IPS DF 6.9 (cell line): ENCODE measurements at places on chromosomes 2 and 18.

GRCh38 chr2:127618551-127619202 is 27.3 kb upstream of the GPR17 start:
- DNase-seq, result no peak

DNA sequence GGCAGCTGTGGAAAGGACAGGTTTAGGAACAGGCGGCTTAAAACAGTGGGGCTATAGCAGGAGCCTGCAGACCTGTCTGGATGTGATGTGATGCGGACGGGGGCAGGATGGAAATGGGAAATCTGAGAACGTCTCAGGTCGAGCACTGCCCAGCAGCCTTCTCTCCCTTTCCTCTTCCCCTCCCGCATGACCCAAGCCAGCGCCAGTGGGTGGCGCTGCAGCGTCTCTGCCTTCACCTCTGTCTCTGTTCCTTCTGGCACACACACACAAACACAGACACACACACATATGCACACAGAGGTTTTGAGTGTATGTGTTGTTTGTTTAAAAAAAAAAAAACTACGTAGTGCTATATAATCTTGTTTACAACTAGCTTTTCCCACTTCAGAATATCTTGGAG is 82.0 kb upstream of the SLC66A3 start:
- peak; percentile 88 for DNase-seq

GRCh38 chr2:224570328-224570993 is 14.7 kb downstream of the CUL3 start:
- no peak for DNase-seq

DNA sequence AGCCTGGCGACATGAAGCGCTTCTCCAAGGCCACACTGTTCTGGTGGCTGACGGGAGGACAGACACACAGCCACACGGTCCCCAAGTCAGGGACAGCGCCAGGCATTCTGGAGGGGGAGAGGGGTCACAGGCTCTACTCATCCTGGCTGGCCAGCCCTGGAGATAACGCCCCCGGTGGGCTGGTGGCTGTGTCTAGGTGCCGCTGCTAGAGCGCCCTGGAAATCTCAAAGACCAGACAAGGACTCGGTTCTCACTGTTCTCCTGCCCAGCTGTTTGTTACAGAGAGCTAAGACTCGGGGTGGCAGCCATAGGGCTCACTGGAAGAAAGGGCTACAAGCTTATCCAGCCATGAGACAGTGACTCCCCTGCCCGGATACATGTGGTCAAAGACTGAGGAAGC is 72.0 kb downstream of the KCNF1 start:
- DNase-seq, result no peak

DNA sequence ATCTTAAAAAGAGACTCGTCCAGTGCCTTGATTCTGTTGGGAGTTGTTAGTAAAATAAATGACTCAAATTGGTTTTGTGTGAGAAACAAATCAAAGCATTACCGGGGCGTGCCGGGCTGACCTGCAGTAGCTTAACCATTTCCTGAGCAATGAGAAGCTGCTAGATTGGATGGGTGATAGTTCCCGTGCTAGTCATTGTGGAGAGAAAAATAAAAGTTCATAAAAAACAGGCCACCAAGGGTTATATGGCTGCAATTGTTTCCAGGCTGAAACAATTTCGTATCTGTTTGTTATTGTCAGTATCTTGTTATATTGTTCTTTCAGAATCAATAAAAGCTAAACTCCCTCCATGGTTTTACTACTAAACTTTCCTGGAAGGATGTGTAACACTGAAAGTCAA is 314.4 kb downstream of the MTX2 start:
- no peak for DNase-seq

DNA sequence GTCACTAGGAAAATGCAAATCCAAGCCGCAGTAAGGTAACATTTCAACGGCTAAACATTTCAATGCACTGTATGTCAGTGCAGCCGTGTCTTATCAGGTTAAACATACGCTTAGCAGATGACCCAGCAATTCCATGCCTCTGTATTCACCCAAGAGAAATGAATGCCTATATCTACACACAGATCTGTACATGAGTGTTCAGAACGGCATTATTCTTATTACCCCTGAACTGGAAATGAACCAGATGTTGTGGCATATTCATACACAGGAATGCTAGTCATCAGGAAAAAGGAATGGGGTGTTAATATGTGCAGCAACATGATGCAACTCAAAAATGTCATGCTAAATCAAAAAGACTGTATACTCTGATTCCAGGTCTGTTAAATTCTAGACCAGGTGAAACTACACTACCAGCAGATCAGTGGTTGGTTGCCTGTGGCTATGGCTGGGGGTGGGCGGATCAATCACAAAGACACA is 80.4 kb upstream of the RPL31 start:
- DNase-seq, result no peak

- no peak for DNase-seq
Observed at GRCh38 chr2:33681364-33681757, 82.3 kb upstream of the FAM98A start.

GRCh38 chr18:49025426-49025766 is 74.6 kb upstream of the SMAD7 start:
- DNase-seq, result no peak

- DNase-seq, result no peak
Observed at GRCh38 chr18:25223211-25223610, 128.8 kb downstream of the ZNF521 start.

GRCh38 chr18:44521668-44522022 is 159.0 kb upstream of the SETBP1 start:
- no peak for DNase-seq

DNA sequence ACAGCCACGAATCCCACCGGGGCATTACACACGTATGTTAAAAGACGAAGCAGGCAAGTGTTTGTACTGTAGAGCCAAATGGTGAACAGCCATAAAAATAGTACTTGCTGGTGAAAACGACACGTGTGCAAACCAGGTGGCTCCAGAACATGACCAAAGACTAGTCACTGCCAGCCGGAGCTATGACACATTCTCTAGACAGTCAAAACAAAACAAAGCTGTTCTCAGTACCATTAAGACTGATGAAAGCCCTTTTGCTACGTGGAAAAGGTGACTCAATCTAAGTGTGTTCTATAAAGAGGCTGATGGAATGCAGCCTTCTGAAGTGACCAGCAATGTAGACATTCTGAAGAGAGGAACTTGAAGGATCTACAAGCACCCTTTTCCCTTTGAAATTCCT is 367.7 kb upstream of the NETO1 start:
- no peak for DNase-seq

GRCh38 chr2:134482131-134482723 is 228.4 kb downstream of the MGAT5 start:
- no peak for DNase-seq

DNA sequence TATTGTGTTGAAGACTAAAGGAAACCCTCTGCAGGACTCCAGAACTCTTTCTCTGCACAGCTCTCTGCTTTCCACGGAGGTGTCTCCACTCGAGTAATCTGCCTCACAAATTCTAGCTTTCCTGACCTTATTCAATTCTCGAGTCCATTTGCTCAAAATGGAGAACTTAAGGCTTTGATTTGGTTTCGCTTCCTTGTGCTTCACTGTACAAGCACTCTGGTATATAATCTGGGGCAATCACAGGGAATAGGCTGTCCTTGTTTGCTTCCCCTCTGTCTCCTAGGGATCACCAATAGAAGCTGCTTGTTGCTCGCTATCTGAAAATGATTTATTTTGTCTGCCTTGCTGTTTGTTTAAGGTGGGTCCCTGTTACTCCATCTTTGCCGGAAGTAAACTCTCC is 129.1 kb upstream of the DOCK10 start:
- DNase-seq, result no peak

DNA sequence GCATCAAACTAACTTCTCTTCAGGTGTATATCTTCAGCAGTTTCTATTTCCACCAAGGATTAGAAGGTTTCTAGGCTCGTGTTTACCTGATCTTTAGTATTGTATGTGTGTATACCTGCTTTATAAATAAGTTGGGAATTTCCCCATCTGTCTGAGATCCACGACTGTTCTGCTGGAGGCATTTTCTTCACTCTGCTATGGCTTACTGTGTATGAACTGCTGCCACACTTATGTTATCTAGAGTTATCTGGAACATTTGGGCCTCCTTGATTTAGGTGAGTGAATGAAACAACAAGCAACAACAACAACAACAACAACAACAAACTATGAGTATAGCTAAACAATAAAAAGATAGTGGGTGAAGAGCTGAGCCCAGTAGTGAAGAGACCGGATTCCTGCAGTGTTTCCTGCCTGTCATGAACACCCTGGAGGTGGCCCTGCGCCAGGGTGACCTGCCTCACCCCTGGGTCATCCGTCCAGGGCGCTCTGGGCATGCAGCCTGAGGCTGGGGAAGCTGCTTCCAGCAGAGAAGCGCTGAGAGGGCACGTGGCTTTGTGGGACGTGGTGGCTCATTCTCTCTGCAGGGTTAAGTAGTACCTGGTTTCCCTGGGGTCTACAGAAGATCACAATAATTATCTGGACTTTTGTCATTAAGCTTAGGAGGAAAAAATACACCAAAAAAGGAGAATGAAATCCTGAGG is 56.1 kb upstream of the GATA6 start:
- no peak for DNase-seq

GRCh38 chr2:120441744-120442471 is 96.0 kb downstream of the INHBB start:
- no peak for DNase-seq

DNA sequence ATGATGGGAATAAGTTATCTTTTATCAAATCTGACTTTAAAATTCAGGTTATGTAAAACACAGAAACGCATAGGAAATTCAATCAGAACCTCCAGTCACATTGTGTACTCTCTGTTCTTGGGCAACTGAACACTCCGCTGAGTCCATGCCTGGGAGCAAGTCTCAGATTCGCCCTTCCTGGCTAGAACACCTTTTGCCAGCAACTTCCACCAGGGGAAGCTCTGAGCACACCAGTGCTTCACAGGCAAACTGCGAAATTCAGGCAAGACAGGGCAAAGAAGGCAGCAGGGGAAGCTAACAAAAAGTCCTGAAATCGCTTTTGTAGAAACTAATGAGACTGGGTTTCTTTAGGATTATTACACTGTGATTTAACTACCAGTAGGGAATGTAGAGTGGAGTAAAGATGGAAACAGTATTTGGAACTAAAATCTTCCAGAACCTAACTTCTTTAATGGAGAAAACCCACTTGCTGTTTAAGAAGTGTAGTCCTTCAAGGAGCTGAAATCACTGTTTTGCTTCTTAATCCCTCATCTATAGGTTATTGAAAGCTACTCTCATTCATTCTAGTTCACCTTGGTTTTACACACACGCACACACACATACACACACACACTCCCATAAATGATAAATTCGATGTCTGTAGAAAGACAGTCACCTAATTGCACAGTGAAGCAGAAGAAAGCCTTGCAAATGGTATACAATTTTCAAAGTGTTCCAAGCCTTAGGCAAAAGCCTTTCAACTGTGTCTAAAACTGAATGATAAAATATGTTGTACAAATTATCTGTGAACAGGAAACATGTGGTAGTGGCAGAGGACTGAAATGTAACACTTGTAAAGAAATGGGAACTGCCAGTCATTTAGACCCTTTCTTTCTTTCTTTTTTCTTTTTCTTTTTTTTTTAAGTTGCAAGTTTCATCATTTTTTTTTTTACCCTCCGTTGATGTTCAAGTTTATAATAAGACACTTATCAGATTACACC is 214.5 kb downstream of the TMEM182 start:
- peak; percentile 55 for DNase-seq

- DNase-seq, result no peak
Observed at GRCh38 chr2:234650911-234651310, 154.0 kb upstream of the ARL4C start.

GRCh38 chr18:35247412-35248249 is 6.8 kb downstream of the ZNF397 start:
- no peak for DNase-seq

GRCh38 chr2:23867449-23867848 is 59.5 kb downstream of the ATAD2B start:
- no peak for DNase-seq

GRCh38 chr2:233264667-233265066 is 13.2 kb downstream of the ATG16L1 start:
- no peak for DNase-seq

GRCh38 chr2:145744541-145745386 is 1224.8 kb upstream of the ZEB2 start:
- no peak for DNase-seq

DNA sequence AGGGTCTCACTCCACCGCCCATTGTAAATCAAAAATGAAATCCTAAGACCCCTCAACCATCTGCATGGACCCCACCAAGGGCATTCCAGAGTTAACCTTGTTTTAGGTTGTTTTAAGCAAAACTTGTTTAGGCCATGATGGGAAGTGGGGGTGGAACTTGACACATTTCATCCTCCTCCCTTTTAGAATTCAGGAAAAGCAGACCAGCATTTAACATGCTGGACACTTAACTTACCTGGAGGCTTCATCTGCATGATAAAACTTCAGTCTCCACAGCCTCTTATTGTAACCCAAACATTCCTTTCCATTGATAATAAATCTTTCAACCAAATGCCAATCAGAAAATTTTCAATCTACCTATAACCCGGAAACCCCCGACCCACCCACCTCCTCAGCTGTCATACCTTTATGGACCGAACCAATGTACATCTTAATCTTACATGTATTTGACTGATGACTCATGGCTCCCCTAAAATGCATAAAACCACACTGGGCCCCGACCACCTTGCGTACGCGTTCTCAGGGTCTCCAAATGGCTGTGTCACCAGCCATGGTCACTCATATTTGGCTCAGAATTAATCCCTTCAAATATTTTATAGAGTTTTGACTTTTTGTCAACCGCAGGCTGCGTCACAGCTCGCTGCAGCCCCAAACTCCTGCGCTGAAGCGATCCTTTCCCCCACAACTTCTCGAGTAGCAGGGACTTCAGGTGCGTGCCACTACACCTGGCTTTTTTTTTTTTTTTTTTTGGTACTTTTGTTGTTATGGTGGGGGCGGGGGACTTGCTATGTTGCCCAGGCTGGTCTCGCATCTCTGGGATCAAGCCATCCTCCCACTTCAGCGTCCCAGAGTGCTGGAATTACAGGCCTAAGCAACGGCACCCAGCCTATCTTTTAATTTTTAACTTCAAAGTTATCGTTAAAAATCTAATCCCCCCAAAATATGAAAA is 917 bp downstream of the MPPE1 start:
- DNase-seq, result no peak

DNA sequence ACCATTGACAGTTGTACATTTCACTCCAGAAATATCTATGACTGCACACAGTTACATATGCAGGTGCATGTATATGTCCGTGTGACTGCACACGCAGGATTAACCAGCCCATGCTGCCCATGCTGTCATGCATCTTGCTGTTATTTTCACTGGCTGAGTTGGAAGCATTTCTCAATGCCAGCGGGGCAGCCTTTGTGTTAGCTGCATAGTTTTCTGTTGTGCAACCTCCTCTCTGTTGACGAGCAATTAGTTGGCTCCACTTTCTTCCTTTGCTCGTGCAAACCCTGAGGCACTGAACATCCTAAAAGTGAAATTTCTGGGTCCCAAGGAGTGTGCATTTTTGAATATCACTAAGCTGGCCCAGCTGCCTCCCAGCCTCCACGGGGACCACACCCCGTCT is 133.4 kb upstream of the GLI2 start:
- DNase-seq, result no peak

DNA sequence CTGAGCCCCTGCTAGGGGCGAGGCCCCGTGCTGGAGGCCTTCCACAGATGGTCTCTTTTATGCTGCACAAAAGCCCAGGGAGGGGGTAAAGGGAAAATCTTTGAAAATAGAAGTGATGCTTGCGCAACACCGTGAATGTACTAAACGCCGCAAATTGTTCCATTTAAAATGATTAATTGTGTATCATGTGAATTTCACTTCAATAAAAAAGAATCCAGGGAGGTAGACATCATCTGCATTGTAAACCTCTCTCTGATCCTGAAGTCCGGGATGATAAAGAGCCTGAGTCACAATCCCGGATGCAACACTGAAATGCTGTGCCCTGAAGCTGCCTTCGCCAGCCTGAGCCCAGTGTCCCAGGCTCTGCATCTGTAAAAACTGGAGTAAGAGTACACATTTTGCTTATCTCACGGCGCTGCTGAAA is 107.7 kb upstream of the PPP1CB start:
- DNase-seq, result no peak
